ENCODE measurements at places on chromosomes 3 and 15. TPM values are rescaled to one million over a fixed set of nuclear protein-coding genes. Genes with fewer than 3 reads are reported as not detected.

The ZBED2 gene
- 93.0 TPM for polyA plus RNA-seq

- DNase-seq, result no peak
Observed at GRCh38 chr3:155330370-155330769, 36.9 kb upstream of the STRIT1 start.

GRCh38 chr3:55000546-55000945 lies 72.7 kb upstream of the LRTM1 start:
- no peak for DNase-seq

GRCh38 chr15:34837246-34838016 lies 42.1 kb upstream of the ACTC1 start:
- peak; percentile 66 for DNase-seq

GRCh38 chr3:103195216-103195615 lies 760.4 kb downstream of the ZPLD1 start:
- DNase-seq, result no peak

The KCNH8 gene
- polyA plus RNA-seq, result not detected

DNA sequence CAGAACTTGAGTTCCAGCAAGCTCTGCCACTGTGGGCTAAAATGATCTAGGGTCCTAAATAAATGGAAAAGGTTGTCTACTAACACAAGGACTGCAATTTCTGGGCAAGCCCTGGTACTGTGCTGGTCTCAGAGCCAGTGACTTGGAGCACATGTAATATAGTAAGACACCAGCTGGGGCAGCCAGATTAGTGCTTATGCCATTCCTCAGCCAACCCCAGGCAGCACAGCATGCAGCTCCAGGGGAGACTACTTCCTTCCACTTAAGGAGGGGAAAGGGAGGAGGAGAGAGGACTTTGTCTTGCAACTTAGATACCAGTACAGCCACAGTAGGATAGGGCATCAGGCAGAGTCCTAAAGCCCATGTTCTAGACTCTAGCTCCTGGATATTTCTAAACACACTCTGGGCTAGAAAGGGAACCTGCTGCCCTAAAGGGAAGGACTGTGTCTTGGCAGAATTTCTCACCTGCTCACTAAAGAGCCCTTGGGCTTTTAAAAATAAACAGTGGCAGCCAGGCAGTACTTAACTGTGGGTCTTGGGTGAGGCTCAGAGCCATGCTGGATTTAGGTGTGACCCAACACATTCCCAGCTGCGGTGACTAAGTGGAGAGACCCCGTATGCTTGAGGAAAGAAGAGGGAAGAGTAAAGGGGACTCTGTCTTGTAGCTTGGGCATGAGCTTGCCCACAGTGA lies 223.7 kb upstream of the BCHE start:
- no peak for DNase-seq

- no peak for DNase-seq
Observed at GRCh38 chr15:77503764-77504163, 83.1 kb downstream of the HMG20A start.

The OR4M2 gene
- not detected for polyA plus RNA-seq

DNA sequence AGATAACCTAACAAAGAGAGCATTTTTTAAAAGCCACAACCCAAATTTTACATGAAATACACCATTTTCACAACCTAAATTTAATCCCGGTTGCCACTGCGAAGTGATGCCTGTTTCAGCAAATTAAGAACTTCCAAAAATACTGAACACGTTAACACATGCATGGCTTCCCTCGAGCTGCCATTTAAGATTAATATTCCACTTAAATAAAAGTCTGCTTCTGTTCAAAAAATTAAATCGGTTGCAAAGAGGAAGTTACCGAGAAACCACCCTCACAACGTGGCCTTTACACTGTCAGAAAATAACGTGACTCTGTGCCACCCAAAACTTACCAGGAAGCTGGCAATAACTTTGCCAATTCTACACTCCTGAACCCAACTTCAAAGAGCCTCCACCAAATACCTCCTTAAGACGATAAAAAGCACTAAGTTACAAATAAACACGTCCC lies 1.2 kb downstream of the TBL1XR1 start:
- DNase-seq, result no peak

- no peak for DNase-seq
Observed at GRCh38 chr3:117442566-117442965, 733.0 kb downstream of the TUSC7 start.

The CKMT1B gene
- 53.7 TPM for polyA plus RNA-seq

The TMCO5A gene
- not detected for polyA plus RNA-seq

GRCh38 chr3:20776286-20776685 lies 590.3 kb upstream of the SGO1 start:
- DNase-seq, result no peak

GRCh38 chr3:134427400-134428111 lies 53.3 kb upstream of the AMOTL2 start:
- DNase-seq, result peak; percentile 98

DNA sequence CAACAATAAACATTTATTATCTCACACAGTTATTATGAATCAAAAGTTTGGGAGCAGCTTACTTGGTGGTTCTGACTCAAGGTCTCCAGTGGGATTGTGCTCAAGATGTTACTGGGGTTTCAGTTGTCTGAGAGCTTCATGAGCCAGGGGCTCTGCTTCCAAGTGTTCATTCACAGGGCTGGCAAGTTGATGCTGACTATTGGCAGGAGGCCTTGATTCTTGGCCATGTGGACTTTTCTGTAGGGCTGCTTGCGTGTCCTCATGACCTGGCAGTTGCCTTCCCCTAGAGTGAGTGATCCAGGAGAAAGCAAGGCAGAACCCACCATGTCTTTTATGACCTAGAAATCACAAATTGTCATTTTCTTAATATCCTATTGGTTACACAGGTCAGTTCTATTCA lies 87.2 kb upstream of the TNFAIP8L3 start:
- no peak for DNase-seq

DNA sequence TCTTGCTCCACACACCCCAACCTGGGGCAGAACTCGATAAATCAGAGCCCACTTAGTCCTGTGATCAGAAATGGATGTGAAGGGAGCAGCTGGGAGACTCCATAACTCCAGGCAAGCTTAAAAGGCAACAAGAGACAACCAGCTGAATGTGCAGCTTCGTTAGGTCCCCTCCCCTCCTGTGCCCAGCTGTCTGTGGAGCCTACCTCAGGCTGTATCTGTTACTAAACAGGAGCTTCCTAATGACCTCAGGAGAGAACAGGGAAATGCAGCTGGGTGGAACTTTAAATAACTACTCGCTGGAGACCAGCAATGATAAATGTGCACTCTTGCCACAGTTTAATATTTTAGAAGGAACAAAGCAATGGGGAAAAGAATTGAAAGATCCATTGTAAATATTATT lies 25.9 kb downstream of the SLC9A9 start:
- DNase-seq, result no peak

DNA sequence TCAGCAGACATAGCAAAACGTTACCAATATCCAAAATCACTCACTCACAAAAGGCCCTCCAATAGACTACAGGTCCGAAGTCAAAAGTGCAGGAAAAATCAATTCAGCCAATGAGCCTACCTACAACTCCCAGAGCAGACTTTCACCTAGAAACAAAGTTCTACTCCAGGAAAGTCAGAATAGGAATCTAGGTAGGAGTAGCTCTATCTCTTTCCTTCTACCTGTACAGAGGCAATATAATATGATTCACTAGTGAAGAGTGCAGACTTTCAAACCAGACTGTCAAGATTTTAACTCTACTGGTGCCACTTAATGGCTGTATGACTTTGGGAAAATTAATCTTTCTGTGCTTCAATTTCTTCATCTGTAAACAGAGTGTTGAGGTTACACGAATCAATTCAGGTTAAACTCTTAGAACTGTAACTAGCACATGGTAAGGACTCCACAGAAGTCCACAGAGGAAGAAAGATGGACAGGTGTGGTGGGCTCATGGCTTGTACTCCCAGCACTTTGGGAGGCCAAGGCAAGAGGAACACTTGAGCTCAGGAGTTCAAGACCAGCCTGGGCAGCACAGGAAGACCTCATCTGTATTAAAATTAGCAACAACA lies 9.4 kb downstream of the DCUN1D1 start:
- peak; percentile 18 for DNase-seq
